Fibroblast of the aortic adventitia (primary cell): ENCODE measurements at places on chromosomes 7 and 10.

DNA sequence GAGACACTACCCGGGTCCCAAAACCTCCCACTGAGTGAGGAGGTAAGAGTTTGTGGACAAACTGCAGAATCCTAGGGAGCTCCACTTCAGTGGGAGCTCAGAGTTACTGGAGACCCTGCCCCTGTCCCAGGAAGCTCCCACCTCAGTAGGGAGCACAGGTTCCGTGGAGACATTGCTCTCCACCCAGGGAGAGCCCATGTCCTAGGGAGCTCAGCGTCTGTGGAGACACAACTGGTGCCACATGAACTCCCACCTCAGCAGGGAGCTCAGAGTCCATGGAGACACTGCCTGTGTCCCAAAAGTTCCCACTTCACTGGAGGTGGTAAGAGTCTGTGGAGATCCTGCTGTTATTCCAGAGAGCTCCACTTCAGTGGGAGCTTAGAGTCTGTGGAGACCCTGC lies 6.3 kb downstream of the MYO1G start:
- DNase-seq: no peak

DNA sequence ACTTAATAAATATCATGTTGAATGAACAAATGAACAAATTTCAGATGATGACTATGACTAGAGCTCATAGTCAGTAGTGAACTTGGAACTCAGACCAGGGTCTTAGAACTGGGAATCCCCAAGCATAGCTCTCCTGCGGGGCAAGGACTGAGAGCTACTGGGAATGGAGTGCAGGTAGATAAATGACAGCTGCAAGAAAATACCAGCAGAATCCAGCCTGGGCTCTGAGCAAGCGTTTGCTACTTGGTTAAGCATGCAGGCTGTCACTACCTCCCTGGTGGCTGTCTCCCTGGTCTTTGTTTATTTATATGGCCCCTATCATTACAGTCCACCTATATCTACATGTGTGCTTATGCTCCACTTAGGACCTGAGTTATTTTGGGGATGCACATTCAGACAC lies 208.4 kb downstream of the POU6F2 start:
- no peak for DNase-seq

- DNase-seq: no peak
These were observed 191.5 kb downstream of the OTUD1 start for GRCh38 chr10:23630376-23630775.

DNA sequence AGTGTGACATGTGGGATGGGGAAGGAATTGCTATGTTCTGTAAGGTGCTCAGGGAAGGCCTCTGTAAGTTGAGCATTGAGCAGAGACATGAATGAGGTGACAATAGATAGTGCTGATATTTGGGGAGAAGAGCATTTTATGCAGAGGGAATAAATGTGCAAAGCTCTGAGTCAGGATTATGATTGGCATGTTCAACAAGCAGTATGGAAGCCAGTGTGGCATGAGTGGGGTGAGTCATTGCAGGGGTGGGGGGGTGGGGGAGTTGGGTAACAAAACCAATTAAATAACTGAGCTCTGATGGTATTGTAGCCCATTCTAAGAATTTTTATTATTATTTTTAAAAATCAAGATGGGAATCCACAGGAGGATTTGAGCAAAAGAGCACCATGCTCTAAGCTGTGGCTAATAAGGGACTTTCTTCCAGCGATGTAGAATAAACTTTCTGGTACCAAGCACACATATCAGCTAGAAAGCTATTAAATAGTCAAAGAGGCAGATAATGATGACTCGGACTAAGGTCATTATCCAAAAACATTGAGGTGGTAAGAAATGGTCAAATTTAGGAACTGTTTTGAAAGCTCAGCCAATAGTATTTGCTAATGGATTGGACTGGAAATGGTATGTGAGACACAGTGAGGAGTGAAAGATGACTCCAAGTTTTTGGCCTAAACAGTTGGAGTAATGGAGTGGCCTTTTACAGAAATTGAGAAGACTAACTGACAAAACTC lies 96.4 kb downstream of the PRKG1 start:
- peak; percentile 41 for DNase-seq

DNA sequence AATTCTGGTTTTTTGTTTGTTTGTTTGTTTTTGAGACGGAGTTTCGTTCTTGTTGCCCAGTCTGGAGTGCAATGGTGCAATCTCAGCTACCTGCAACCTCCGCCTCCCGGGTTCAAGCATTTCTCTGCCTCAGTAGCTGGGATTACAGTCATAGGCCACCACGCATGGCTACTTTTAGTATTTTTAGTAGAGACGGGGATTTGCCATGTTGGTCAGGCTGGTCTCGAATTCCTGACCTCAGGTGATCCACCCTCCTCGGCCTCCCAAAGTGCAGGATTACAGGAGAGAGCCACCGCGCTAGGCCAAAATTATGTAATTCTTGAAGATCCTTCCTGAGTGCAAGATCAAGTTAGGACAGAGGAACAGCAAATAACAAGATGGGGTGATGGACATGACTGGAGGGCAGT lies 719 bp downstream of the ZNF33B start:
- DNase-seq: no peak
